ENCODE measurements at places on chromosomes 13 and 19.

DNA sequence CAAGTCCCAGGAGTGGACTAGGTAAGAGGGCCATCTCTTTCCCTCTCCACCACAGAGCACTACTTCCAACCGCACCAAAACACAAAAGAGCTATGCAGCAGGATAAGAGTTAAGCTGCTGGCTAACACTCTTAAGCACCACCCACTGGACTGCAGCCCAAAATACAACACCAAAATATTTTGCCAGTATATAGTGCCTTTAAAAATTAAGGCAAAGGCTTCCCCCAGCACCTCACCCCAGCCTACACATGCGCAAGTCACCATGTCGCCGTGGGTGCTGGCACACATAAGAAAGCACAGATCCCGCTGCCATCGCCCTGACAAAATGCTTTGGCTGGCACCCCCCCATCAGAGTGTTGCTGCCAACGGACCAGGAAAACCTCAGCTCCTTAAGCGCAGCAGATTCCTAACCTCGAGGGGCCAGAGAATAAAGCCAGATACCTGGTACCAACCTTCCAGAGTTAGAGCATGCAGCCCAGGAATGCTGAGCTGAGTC, 608.3 kb downstream of the PCDH17 start:
- DNase-seq: no peak

- no peak for DNase-seq
These were observed 483.2 kb downstream of the DIAPH3 start for GRCh38 chr13:59680429-59681024.

GRCh38 chr19:9971166-9971897, 35.0 kb upstream of the OLFM2 start:
- no peak for DNase-seq

DNA sequence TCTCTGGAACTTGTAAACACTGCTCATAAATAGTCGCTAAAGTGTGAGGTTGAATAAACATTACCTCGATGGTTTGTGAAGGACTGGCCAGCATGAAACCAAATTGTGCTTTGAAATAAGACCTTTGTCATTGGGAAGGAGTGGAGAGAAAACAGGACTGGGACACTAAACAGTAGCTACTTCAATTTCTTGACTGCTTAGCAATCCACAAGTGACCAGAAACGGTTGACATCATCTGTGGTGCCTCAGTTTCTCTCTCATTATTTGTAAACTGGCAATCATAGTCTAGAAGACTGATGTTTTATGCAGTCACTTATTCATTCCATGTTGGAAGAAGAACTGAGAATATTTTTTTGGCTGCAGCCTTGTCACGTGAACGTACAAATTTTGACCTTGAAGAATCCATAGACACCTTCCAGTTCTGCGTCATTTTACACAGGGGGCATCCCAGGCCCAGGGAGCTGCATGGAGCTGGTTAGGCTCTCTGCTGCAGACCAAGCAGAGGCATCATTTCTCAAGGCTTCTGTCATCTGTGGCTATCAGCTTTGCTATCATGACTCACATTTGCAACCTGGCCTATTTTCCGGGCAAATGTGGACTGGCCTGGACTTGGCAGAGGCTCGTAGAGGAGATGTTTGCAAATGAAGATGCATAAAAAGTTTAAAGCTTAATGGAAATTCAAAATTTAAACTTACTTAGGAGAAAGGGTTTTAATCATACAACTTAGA, 391.8 kb downstream of the FGF9 start:
- no peak for DNase-seq

DNA sequence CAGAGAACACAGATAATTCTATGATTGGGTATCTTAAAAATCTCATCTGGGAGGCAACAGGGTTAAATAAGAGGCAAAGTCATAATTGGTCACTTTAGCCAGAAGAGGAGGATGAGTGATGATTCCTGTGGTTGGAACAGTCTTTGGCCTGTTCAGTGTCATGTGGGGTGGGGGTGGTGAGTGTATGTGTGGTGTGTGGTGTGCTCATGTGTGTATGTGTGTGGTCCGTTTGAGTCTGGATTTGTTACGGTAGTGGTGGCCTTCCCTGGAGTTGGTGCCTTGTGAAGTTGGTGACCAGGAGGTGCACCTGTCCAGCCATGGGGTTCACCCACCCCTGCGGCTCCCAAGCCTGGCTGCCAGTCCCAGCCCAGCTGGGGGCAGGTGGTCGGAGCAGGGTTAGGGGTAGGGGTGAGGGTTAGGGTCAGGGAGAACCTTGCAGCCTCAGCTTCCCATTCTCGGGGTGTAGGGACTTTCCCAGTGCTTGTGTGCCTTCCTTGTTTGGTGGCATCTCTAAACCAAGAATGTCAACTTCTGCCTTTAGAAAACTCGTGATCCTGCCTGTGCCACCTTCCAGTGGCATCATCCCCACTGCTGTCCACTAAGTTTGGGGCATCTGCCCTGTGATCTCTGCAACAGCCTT, 97.5 kb downstream of the RAB20 start:
- DNase-seq: no peak

GRCh38 chr19:6866741-6867151, 20.6 kb upstream of the ADGRE1 start:
- no peak for DNase-seq

GRCh38 chr13:102250448-102250847, 151.4 kb downstream of the FGF14 start:
- no peak for DNase-seq

DNA sequence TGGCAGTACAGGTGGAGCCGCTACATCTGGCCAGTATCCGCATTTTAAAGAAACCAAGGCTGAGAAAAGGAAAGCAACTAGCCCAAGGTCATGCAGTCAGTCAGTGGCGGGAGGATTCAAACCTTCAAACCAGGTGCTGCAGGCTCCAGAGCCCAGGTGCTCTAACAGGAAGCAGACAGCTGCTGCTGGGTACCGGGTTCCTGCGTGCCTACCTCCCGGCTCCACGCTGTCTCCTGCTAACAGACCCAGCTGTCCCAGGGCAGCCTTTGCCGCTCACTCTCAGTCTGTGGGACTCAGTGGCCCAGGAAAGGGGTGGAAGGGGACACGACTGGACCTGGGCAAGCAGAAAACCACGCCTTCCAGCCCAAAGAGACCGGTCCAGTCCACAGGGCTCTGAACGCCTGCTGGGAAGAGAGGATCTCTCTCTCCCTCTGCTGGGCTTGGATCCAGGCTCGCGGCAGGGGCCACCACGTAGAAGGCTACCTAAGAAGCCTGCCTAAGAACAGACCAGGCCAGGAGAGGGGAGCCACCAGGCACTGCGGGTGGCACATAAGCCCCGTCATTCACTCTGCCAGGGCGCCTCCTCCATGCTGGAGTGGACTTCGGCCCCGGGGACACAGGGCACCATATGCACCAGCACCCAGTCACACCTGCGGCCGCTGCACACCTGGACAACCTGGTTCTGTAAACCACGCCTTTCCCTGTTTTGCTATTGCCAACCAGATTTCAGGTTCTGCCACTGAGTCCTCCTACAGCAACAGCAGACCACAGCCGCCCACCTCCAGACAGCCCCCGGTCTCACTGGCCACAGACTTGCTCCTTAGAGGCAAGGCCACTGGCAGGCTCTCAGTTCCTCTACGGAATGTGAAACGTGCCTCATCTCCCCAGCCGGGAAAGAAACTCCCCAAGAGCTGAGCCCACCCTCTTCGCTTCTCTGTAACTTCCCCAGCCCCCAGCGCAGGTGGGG, 4.6 kb downstream of the DAPK3 start:
- no peak for DNase-seq

DNA sequence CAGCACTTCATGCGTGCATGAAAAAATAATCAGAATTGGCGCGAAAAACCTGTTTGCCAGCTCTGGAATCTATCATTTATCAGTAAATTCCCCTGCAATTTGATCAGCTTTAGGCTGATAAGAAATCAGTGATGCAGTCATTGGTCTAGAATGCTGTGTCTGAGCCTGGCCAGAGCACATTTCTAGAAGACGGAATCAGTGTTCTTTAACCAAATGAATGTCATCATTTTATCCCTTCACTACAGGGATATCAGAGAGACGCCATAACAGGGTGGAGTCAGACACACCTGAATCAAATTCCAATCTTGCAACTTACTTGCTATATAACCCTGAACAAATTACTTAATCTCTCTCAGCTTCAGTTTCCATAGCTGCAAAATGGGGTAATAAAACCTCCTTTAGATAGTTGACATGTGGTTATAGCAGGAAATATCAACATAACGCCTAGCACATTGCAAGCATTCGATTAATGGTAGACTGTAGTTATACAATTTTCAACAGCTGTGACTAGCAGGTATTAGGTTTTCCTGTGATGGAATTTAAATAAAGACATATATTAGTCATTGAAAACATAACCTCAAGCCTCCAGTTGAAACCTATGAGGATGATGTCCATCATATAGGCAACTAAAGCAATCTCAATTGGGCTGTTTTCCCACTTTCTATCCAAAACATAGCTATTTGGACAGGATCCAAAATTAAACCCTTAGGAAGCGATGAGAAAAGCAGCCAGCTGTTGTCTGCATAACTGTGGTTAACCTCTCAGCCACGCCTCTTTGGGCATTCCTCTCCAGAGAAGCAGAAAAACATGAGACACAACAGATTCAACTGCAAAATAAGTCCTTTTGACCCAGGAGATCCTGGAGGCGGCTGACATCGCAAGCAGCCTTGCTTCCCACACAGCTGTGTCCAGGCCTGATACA, 51.6 kb upstream of the UBL3 start:
- no peak for DNase-seq

DNA sequence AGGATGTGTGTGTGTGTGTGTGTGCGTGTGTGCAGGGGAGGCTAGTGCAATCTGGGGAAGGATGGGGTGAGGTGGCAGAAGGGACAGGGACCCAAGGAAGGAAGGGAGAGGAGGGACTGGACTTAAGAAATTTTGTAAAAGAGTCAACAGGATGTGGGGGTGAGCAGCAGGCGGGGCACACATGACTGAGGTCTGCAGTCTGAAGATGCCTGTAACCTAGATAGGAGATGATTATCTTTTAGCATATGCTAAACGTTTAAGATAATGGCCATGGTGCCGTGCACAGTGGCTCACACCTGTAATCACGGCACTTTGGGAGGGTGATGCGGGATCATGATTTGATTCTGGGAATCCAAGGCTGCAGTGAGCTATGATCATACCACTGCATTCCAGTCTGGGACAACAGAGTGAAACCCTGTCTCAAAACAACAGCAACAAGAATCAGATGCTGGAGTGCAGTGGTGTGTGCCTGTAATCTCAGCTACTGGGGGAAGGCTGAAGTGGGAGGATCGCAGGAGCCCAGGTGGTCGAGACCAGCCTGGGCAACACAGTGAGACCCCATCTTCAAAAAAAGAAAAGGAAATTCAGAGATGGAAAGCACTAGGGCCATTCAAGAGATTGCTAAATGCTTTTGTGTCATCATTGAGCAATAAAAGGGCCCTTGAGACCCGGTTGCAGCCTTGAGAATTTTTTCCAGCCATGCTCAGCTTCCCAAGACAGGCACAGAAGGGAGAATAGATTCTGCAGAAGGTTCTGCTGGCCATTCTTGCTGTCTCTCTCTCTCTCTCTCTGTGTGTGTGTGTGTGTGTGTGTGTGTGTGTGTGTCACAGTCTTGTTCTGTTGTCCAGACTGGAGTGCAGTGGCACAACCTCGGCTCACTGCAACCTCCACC, 3.8 kb upstream of the ZNF414 start:
- DNase-seq: no peak

GRCh38 chr19:55537741-55538111, 793 bp upstream of the SBK2 start:
- peak; percentile 95 for DNase-seq

GRCh38 chr13:112586334-112586960, 1.5 kb downstream of the TUBGCP3 start:
- DNase-seq: no peak

DNA sequence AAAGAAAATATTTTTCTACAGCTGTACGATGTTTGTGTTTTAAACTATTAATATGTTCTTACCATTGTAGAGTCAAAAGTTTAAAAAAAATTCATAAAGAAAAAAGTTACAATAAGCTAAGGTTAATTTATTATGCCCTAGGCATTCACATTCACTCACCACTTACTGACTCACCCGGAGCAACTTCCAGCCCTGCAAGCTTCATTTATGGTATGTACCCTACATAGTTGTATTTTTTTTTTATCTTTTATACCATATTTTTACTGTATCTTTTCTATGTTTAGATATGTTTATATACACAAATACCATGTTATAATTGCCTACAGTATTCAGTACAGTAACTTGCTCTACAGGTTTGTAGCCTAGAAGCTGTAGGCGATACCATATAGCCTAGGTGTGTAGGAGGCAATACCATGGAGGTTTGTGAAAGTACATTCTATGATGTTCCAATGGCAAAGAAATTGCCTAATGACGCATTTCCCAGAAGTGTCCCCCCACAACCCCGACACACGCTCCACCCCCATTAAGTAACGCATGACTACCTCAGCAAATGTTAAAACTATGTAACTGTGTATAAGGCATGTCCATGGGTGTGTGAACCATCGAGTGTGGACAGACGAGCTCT, 60.4 kb downstream of the SLITRK6 start:
- DNase-seq: no peak

DNA sequence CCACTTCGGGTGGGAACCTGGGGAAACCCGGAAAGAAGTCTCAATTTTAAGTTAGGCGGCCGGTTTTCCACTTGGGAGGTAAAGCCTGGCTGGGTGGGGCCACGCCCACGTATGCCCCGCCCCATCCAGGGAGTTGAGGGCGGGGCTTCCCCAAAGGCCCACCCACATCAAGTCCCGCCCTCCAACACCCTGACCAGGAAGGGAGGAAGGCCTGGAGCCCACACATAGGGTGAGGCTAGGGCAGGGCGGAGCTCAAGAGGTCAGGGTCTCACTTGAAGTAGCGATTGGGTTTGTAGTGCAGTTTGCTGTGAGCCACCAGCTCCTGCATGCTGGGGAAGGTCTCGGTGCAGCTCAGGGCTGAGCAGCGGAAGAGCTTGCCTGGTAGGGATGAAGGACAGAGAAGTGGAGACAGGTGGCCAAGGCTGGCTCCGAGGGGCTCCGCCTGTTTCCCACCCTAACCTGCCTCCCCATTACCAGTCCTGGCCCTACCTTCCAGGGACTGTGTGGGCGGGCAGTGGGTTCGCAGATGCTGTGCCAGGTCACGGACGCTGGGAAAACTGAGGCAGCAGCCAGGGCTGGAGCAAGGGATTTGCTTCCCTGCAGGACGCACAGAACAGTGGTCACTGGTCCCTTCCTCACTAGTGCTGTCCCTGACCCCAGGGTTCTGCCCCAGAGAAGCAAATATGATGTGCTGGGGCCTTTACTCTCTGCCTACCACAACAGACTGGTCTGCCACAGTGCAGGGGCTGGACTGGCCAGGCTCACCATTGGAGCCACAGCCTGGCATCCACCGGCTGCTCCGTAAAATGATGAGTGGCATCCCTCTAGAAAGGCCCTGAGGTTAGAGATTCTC, 1.6 kb downstream of the ZNF414 start:
- DNase-seq: peak; percentile 58

GRCh38 chr19:28242317-28242927, 970.5 kb downstream of the UQCRFS1 start:
- peak; percentile 31 for DNase-seq

DNA sequence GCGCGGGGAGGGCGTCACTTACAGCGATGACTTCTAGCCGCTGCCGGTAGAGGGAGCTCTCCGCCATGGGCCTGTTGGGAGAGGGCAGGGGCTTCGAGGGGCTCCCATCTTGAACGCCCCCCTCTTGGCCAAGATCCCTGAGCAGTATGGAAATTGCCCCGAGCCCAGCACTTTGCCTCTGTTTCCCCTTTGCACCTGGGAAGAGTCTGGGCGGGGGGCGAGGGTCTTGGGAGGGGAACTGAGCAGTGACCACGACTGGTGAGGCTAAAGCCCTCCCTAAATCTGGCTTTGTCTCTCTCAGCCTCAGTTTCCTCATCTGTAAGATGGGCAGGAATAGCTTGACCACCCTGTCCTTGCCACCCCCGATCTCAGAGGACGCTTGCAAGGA, 2.8 kb downstream of the PALM3 start:
- no peak for DNase-seq
